ENCODE measurements at places on chromosomes 16 and 17.

- no peak for DNase-seq
These were observed 10.0 kb downstream of the USP32 start for GRCh38 chr17:60381958-60382357.

DNA sequence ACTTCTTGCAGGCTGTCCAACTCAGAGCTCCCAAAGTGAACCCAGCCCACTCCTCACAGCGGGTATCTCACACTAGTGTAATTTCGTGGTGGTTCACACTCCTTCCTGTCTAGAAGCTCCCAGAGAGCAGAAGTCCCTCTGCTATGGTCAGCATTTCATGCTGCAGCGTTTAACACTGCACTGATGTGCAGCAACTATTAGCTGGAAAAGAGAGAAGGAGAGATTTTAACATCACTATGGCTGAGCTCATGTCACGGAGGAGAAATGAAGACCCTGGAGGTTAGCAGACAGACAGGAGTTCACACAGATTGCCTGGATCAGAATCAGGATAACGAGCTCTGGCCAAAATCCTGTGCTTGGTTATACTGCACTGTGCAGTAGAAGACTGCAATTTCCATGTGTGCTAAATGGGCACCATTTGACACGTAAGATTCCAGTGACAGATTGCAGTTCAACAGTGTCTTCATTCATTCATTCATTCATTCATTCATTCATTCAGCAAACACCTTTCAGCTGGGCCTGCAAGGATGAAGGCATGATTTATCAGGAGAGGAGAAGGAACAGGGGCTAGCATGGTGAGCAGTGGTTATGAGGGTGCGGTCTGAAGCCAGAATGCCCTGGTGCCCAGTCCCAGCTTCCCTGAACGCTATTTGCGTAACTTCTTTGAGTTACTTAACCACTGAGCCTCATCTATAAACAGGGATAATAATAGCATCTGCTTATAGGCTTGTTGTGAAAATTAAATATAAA is 5.3 kb upstream of the CCL1 start:
- DNase-seq: no peak

DNA sequence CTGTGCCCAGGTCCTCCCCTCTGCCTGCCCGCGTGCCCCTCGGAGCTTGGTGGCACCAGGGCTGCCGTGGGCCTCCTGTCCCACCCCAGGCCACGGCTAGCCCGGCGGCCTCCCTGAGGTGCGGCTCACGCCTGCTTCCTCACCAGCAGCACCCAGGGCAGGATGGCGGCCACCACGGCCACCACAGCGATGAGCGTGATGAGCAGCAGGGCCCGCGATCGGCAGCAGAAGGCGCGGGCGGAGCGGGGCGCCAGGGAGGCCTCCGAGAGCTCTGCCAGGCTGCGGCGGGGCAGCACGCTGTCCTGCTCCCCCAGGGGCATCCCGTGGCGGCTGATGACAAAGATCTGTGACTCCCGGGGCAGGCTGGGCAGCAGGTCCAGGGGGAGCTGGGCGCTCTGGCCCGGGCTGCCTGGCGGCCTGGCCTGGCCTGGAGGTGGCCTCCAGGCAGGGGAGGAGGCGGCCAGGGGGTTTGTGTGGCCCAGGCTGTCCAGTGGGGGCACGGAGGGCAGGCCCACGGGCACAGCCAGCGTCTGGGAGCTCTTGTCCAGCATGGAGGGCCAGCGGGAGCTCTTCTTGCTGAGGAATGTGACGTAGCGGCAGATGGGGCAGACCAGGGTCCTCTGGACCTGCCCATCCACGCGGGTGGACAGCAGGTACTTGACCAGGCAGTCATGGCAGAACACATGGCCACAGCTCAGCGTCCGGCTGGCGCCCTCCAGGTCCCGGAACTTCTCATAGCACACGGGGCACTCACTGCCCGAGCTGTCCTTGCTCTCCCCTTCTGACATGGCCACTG is 4.8 kb downstream of the RNF222 start:
- DNase-seq: no peak

GRCh38 chr16:4381935-4382794 is 10.5 kb downstream of the VASN start:
- DNase-seq: no peak

DNA sequence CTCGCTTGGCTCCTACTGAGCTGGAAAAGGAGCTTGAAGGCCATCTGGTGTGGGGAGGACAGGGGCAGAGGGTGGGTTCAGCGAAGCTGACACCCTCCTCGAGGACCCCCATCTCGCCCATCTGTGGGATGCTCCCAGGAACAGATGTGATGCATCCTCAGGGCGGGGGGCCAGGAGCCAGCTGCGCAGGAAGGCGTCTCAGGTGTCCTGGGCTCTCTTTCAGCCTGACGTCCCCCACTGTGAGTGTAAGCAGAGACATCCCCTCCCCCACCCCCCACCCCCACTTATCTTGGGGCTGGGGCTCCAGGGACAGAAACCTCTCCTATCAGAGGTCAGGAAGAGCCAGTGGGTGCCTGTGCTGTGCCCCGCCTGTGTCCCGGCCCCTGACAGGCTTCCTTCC is 16.2 kb downstream of the KIF19 start:
- no peak for DNase-seq
